Activated T-helper 2 cell treated with anti-CD3 and anti-CD28 coated beads, Interferon-gamma antibody, Interleukin-2, Interleukin-4, amounts not matched to agents 10 μg/mL and 5 μg/mL and 100 μg/mL, durations not matched to agents 14 hours and 24 hours and 36 hours (primary cell): ENCODE measurements at places on chromosomes 1 and 21. TPM values are rescaled to one million over a fixed set of nuclear protein-coding genes. Genes with fewer than 3 reads are reported as not detected.

GRCh38 chr1:175287377-175287776 lies 94.8 kb upstream of the KIAA0040 start:
- no peak for DNase-seq

DNA sequence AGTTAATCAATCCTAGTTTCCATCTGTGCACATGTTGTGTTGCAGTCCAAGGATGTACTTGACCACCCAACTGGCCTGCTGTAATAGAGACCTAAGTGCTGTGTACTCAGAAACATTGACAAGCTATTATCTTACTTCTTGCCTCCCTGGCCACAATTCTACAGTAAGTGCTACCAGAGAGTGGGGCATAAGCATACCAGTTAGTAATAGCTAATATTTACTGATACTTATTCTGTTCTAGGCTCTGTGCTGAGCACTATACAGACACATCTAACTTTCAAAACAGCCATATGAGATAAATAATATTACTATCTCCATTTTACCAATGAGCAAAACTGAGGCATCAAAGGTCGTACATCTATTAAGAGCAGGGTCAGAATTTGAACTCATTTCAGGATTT lies 49.5 kb upstream of the NPL start:
- DNase-seq: no peak

- peak; percentile 50 for DNase-seq
Observed at GRCh38 chr1:156705918-156706656, 704 bp upstream of the CRABP2 start.

DNA sequence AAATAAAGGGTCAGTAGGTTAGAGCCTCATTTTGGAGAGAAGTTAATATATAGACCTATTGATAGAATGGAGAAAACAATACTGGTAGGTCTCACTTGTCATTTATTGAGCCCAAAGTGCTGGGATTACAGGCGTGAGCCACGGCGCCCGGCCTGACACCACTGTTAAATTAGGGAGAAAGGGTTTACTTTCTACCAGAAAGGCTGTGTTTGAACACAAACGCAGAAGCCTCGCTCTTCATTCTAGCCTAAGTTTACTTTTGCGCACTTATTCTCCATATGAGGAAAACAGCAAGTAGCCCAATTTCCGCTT lies 710 bp upstream of the PRPF3 start:
- no peak for DNase-seq

The LCA5L gene
- total RNA-seq: 0.32 TPM in 1 of 2 replicates, not detected in the other

DNA sequence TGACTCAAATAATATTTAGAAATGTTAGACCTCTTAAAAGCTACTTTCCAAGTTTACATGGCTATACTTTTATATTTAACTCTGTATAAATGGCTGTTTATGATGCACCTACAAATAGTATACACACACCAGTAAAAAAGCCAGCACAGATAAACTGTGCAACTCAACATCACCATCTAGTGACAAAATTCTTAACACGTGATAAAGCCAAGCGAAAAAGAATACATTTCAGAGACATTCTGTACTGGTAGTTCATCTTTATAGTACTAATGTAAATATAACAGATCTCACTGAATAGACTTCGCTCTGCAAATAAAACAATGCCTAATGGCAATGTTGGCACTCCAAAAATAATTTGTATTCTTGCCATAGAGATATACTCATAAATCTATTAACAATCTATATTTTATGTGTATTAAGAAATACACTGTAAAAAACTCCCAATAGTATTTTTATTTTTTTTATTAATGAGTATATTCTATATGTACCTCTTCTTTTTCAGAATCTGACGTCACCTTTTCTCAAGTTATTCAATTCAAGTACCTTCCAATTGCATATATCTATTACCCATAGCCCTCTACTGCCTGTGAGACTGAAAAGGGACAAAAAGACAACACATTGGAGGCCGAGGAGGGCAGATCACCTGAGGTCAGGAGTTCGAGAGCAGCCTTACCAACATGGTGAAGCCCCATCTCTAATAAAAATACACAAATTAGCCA lies 100.2 kb downstream of the DPYD start:
- no peak for DNase-seq

DNA sequence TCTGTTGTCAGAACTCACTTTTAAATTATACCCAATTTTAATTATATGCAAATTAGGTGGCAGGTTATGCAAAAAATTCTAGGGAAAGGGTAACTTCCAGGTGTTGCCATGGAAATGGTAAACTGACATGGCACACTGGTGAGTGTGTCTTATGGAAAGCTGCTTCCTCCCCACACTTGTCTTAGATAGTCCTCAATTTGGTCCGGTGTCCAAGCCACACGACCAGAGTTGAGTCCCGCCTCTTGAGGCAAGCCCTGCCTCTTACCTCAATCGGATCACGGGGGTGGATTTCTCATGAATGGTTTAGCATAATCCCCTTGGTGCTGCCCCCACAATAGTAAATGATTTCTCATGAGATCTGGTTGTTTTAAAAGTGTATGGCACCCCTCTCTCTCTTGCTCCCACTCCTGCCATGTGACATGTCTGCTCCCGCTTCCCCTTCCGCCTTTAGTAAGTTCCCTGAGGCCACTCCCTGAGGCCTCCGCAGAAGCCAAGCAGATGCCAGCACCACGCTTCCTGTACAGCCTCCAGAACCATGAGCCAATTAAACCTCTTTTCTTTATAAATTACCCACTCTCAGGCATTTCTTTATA lies 74.9 kb downstream of the MATN1 start:
- DNase-seq: no peak

GRCh38 chr1:67889953-67890567 lies 56.8 kb upstream of the GNG12 start:
- no peak for DNase-seq

GRCh38 chr21:31397515-31397926 lies 53.5 kb upstream of the TIAM1 start:
- no peak for DNase-seq

DNA sequence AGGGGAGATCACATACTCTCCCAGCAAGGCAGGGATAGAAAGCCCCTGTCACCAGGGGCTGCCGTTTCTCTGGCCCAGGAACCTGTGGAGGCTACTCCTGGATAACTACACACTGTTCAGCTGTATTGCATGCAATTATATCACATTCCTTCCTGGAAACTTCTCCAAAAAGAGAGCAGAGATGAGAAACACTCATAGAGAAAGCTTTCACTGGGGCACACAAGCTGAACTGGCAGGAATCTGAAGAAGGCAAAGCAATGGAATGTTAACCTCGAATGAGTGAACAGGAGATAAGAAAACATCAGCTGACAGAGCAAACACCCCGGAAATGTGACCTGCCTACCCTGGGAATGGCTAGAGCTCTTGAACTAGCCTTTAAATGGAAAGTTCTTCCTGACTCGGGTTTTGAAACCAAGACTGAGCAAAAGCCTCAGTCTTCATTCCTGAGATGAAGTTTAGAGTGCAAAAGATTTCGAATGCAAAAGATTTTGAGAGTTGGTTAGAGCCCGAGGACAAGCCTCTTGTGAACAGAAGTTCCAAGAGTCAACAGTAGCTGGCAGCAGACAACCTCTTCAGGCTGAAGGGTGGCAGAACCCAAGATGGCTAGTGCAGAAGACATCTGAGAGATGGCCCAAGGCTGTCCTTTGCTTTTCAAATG lies 32.3 kb downstream of the CCN1 start:
- DNase-seq: no peak

GRCh38 chr1:1809489-1809888 lies 31.2 kb upstream of the NADK start:
- no peak for DNase-seq

DNA sequence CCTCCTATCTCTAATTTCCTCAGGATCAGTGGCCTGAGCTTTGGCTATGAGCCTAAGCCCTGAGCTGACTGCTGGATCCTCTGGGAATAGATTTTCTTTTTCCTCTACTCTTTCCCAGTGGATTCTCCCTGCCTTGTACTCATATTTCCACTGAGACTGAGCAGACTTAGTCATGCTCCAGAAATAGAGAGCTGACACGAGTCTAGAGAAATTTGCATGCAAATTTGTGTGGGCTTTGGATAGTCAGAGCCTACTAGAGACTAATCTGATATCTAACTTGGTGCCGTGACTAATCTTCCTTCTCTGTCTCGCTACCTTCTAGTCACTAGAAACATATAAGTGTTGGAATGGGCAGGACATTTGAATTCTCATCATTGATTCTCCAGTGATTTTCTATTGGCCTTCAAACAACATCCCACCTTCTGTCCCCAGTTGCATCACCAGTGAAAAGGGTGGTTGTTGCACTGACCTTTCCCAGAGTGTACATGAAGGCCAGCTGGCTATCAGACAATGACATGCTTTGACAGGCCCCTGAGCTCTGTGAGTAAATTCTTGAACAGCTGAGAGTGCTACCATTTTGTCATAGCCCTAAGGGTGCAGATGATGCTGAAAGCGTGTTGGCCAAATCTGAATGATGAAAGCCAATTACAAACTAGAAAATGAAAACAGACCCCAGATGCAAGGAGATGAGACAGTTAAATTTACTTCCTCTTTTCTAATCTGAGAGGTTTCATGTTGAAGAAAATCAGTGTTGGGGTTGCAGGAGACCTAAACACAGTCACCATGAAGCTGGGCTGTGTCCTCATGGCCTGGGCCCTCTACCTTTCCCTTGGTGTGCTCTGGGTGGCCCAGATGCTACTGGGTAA lies at the start of gene FCRLA:
Gene FCRLA, plus strand, starts transcription at position 748 of the 866 bp plus-strand sequence. Its CDS starts 36 bp downstream, at position 784.
- DNase-seq: no peak

The RPTN gene
- total RNA-seq: not detected in 2 replicates

GRCh38 chr1:205852969-205853368 lies 3.0 kb upstream of the PM20D1 start:
- no peak for DNase-seq

The PIGC gene
- 20.7 and 21.8 TPM in 2 replicates for total RNA-seq

GRCh38 chr1:35369922-35370671 lies 101.6 kb downstream of the ZMYM4 start:
- no peak for DNase-seq

The ABCA4 gene
- total RNA-seq: not detected in 2 replicates

DNA sequence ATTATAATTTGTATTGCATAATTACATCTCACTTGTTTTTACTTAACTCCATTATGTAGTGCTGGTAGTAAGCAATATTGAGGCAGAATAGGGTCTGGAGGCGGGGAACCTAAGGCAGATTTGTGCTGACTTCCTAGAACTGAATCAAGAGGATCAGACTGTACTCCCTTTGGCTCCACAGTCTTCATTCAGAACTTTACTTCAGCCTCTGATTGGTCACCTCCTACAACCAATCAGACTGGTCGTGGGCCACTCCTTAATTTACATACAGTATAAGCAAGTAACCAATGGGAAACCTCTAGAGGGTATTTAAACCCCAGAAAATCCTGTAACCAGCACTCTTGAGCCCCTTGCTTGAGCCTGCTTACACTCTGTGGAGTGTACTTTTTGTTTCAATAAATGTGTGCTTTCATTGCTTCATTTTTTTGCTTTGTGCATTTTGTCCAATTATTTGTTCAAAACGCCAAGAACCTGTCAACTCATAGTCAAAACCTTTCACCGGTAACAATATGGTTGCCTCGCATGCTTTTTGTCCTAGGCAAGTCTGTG lies 31.6 kb downstream of the ZBTB8OS start:
- no peak for DNase-seq

DNA sequence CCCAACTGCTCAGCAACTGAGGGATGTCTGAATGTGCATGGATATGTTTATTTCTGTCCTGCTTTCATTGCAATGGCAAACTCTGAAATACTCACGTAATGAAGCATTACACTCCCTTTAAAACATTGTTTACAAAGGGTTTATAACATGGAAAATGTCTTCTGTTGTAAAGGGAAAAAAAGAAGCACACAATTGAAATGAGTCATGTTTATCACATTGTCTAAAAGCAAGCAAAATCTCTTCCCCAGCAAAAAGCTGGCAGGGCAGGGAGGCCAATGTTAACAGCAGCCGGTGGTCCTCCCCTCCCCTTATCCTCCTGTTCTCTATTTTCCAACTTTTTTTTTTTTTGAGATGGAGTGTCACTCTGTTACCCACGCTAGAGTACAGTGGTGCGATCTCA lies 3.9 kb upstream of the EFNA1 start:
- no peak for DNase-seq

The CR1L gene
- not detected in 2 replicates for total RNA-seq

DNA sequence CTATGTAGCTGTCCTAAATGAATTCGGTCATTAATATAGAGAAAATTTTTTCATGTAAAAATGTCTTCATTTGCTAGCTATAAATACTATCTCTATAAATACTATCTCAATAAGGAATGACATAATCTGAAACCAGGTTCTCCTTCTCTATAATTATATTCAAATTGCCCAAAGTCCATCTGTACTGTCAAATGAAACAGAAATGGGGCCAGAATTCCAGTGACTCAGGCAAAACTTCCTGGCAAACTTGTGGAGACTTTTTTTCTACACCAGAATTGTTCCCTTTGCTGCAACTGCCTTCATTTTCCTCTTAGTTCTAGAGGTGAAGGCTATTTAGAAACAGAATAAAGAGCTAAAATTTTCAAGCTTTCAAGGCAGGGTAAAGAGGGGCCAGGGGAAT lies 152.5 kb downstream of the KCNH1 start:
- DNase-seq: no peak

GRCh38 chr21:41357546-41357945 lies 4.3 kb upstream of the MX2 start:
- no peak for DNase-seq

The FCRL5 gene
- total RNA-seq: not detected in 2 replicates

DNA sequence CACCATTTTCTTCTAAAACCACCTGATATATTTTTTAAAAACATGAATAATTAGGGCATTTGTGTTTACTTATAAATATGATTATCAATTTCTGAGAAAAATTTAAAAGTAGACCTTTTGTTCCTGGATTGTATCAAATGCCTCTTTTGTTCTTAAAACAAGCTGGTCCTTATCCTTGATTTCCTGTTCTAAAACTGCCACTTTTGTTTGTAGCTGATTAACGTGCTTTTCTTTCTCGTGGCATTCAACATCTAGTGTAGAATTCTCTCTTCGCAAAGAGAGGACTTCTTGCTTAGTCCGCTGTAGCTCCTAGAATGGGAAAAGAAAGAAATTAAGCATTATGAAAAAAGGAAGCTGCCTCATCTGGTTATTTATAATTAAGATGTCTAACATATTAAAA lies 25.0 kb downstream of the SASS6 start:
- no peak for DNase-seq

GRCh38 chr1:212153635-212154034 lies 118.1 kb downstream of the DTL start:
- DNase-seq: no peak

DNA sequence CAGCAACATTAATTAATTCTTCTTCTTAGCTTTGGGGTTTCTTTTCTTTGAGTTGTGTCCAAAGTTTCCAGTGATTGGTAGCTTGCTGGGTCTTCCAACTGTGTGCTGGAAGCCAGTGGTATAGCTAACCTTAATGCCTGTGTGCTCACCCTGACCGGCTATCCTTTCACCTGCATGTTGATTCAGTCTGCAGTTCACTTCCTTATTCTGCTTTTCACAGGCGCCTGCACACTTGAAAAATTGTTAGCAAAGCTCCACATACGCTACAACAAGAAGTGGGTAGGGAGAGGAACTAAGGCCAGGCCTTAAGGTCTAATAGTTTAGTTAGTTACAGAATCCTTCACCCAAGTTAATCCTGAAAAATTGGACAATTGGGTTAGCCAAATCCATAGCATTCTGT lies 35.7 kb downstream of the NCF2 start:
- DNase-seq: no peak

GRCh38 chr1:89686520-89686919 lies 53.6 kb downstream of the LRRC8C start:
- DNase-seq: no peak

- DNase-seq: no peak
Observed at GRCh38 chr1:177820213-177820612, 149.6 kb downstream of the SEC16B start.

- no peak for DNase-seq
Observed at GRCh38 chr1:45044916-45045315, 32.9 kb downstream of the UROD start.

- DNase-seq: no peak
Observed at GRCh38 chr1:67831850-67832513, 1.3 kb downstream of the GNG12 start.

The RGL1 gene
- total RNA-seq: 2.2 TPM in 2 replicates

GRCh38 chr1:244035358-244035757 lies 15.7 kb upstream of the ZBTB18 start:
- no peak for DNase-seq
